ENCODE measurements at places on chromosomes 6 and 20. TPM values are rescaled to one million over a fixed set of nuclear protein-coding genes. Genes with fewer than 3 reads are reported as not detected.

DNA sequence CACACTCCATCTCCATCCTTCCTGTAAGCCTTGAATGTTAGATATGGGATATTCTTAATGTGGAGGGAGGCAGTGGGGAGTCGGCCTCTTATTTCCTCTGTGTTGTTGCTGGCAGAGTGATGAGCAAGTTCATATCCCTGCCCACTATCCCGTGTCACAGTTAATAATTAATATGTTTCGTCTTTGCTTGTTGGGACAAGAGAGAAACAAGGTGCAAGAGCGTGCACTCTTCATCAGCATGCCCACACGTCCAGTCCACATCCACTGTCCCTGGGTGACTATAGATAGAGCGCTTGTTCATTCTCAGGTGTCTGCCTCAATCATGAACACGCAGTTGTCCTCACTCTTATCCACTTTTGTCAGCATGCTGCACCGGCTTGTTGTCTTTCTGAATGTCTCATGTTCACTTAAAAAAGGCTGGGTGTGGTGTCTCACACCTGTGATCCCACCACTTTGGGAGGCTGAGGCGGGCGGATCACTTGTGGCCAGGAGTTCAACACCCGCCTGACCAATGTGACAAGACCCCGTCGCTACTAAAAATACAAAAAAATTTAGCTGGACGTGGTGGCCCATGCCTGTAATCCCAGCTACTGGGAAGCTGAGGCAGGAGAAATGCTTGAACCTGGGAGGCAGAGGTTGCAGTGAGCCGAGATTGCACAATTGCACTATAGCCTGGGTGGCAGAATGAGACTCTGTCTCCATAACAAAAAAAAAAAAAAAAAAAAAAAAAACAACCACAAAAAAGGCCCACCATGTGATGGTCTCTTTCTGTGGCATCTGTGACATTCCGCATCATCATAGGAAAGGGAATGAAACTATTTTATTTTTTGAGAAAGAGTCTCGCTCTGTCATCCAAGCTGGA is 34.2 kb downstream of the PPP1R3G start:
- no peak for DNase-seq
- no peaks in the 10 kb centered on the region for H3K27me3 ChIP-seq
- H3K36me3 ChIP-seq: no peaks in the 10 kb centered on the region
- no peaks in the 10 kb centered on the region for H3K4me1 ChIP-seq
- H3K27ac ChIP-seq: no peak overlapping the region

Gene HSPA1B
- 27.3 TPM for total RNA-seq

Gene SPDEF
- 0.35 TPM for total RNA-seq

Gene UBD
- not detected for total RNA-seq

Data from CD4-positive, CD25-positive, alpha-beta regulatory T cell (primary cell).